ENCODE measurements at places on chromosomes 4 and X. TPM values are rescaled to one million over a fixed set of nuclear protein-coding genes. Genes with fewer than 3 reads are reported as not detected.

DNA sequence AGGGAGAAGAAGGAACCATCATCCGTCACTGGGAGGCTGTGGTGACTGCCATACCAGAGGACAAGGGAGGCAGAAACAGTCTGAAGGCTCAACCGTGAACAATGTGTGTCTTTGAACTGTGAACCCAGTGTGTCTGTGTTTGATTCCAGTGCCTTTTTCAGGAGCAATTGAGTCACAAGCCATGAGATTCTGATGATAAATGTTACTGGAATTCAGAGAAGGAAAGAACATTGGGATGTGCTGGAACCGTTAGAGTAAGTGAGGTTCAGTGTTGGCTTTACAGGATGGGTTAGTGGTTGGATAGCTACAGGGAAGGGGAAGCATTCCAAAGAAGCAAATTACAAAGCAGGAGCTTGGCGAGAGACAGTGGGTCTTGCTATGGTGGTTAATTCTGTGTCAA lies 464.4 kb downstream of the TRIML1 start:
- H3K4me3 ChIP-seq: no peak overlapping the region
- no peak for DNase-seq
- H3K36me3 ChIP-seq: no peaks in the 10 kb centered on the region
- H3K27me3 ChIP-seq: no peaks in the 10 kb centered on the region
- no peak overlapping the region for H3K27ac ChIP-seq

DNA sequence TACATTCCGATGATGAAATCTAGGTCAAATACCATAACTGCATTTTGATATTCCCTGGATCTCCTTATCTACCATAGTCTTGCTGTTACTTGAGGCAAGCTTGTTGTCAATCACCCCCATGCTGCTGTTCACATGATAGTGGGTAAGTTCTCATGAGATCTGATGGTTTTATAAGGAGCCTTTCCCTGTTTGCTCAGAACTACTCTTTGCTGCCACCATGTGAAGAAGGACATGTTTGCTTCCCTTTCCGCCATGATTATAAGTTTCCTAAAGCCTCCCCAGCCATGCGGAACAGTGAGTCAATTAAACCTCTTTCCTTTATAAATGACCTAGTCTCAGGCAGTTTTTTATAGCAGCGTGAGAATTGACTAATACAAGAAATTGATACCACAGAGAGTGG lies 432.0 kb downstream of the GLUD2 start:
- no peaks in the 10 kb centered on the region for H3K4me1 ChIP-seq
- H3K36me3 ChIP-seq: no peaks in the 10 kb centered on the region
- H3K27me3 ChIP-seq: no peaks in the 10 kb centered on the region
- no peak overlapping the region for H3K4me3 ChIP-seq
- H3K27ac ChIP-seq: no peak overlapping the region

The P2RY4 gene
- total RNA-seq: 0.23 TPM

DNA sequence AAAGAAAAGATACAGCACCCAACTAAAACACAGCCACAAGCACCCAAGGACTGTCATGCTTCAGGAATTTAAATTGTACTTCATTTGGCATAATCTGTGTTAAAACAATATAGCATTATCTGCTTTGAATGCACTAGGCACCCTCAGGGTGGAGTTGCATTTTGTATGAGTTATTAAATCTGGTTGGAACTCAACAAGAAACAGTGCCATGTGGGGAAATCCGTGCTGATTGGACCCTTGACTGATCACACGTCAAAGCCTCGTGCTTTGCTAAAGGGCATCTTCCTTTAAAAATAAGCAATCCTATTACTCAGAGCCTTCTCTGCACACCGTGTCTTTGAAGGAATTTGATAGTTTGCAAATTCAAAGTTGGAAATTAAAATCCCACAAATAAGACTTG lies 35.4 kb downstream of the IGFBP7 start:
- no peak overlapping the region for H3K4me3 ChIP-seq
- no peak overlapping the region for H3K27ac ChIP-seq
- peaks cover 24% of the 10 kb centered on the region for H3K4me1 ChIP-seq
- H3K36me3 ChIP-seq: no peaks in the 10 kb centered on the region

GRCh38 chr4:110124711-110125110 lies 73.7 kb downstream of the ELOVL6 start:
- no peaks in the 10 kb centered on the region for H3K36me3 ChIP-seq
- H3K4me3 ChIP-seq: no peak overlapping the region
- no peaks in the 10 kb centered on the region for H3K27me3 ChIP-seq
- no peak for DNase-seq
- H3K4me1 ChIP-seq: no peaks in the 10 kb centered on the region

The VEGFC gene
- total RNA-seq: 19.0 TPM

DNA sequence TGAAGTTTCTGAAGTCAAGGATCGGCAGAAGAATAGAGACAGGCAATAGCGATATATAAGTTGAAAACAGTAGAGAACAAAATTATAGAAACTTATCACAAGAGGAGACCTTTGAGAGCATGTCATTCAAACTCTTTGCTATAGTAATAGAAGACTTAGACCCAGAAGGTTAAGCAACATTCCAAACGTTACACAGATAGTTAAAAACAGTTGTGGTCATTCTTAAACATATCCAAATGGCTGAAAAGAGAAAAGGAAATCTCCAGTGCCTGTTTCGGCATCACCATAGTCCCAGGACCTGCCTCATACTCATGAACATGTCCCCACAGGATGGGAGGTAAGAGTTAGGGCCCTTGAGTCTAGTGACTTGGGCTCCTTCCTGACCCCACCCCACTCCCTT lies 258.1 kb upstream of the NOCT start:
- no peak overlapping the region for H3K4me3 ChIP-seq
- no peak for DNase-seq
- no peaks in the 10 kb centered on the region for H3K4me1 ChIP-seq
- no peaks in the 10 kb centered on the region for H3K36me3 ChIP-seq
- H3K27ac ChIP-seq: no peak overlapping the region
- no peaks in the 10 kb centered on the region for H3K27me3 ChIP-seq

The GYPB gene
- total RNA-seq: not detected

The EGF gene
- total RNA-seq: 2.4 TPM

The MAGEA2B gene
- total RNA-seq: not detected

The SERTM2 gene
- total RNA-seq: 1.6 TPM

GRCh38 chr4:111847296-111848008 lies 297.8 kb upstream of the FAM241A start:
- H3K27ac ChIP-seq: no peak overlapping the region
- H3K27me3 ChIP-seq: no peaks in the 10 kb centered on the region
- DNase-seq: no peak

Measured in upper lobe of right lung (tissue), 1 donor.